ENCODE measurements at places on chromosomes 2 and 18.

DNA sequence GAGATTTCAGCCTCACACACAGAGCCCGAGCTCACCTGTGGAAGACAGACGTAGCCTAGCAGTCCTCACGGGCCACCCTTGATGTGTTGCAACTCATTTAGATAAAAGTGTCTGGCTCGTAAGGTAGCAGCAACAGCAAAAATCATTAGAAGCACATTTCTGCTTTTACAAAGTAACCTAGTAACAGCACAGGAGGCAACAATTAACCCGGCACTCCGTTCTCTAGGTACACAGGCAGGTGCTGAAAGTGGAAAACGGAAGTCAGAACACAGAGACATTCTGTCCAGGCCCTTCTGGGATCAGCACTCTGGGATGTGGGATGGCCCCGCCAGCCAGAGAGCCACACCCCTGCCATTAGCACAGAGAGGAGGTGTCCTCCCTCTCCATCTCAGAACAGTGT, 99.3 kb downstream of the KLHL29 start:
- DNase-seq, result no peak

- no peak for DNase-seq
Observed at GRCh38 chr2:200635251-200635650, 49.4 kb downstream of the AOX1 start.

DNA sequence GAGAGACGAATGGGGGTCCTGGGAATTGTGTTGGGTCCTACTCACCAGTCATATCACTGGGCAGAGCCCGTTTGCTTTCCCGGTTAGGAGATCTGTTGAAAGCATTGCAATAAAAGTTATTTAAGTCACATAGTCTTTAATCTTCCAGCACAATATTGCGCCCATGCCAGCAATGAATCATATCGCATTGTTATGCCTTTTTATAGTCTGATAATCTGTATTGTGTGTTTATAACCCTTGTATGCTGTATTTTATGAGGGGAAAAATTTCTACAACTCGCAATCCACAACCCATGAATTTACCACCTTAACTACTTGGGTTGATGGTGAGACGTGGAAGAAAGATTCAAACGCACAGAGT, 211.9 kb upstream of the SMIM21 start:
- DNase-seq, result no peak

DNA sequence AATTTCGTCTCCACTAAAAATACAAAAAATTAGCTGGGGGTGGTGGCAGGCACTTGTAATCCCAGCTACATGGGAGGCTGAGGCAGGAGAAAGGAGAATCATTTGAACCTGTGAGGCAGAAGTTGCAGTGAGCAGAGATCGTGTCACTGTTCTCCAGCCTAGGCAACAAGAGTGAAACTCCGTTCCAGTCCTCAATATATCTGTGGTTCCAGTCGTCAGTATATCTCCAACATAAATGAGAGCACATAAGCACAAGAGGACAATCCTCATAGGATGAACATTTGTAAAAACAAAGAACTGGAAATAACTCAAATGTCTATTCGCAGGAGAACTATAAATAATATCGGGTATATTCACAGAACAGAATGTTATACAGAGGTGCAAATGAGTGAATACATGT, 13.1 kb upstream of the PLEK start:
- no peak for DNase-seq

- no peak for DNase-seq
Observed at GRCh38 chr2:120546048-120546864, 189.4 kb upstream of the GLI2 start.

DNA sequence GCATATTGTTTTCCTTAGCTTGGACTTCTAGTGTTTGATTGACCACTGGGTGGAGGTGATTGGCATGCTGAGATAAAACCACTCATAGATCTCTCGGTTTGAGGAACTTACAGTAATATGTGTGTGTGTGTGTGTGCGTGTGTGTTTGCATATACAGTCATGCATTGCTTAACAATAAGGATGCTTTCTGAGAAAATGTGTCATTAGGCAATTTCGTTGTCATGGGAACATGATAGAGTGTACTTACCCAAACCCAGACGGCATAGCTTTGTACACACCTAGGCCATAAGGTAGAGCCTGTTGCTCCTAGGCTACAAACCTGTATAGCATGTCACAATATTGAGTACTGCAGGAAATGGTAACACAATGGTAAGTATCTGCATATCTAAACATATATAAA, 167.3 kb downstream of the NYAP2 start:
- peak; percentile 16 for DNase-seq

- DNase-seq, result no peak
Observed at GRCh38 chr2:164964700-164965099, 9.4 kb upstream of the SLC38A11 start.

DNA sequence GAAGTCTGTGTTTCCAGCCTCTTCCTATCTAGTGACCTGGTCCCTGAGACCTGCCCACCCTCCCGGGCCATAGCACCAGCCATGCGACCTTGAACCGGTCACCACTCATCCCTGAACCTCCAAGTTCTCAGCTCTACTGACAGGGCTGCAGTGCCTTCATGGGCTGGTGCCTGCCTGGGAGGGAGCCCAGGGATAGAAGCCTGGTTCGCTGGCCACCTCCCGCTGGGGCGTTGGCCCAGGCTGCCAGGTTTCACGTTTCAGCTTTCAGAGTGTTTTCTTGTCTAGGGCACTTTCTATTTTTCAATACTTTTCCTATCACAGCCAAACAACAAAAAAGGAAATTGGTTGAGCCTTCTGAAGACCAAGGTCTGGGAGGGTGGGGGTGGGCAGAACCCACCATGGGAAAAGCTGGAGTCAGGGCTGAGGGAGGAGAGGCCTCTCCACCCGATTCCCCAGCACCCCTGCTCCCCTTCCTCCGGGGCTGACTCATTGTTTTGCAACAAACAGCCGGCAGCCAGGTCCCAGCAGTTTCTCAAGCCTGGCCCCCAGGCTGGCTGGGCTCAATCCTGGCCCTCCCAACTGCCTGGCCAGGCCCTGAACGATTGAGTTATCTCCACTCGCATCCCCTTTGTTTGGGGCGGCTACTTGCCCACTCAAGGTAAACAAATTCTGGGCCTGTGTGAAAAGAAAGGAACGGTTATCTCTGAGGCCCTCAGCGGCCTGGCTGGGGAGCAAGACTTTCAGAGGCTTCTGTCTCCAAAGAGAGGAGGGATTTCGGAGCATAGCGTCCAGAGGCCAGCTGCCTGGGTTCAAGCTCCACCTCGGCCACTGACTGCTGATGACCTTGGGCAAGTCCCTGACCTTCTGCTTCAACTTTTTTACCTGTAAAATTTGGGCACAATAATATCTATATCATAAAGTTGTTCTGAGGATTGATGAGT, 47.5 kb downstream of the ZFP36L2 start:
- peak; percentile 59 for DNase-seq

DNA sequence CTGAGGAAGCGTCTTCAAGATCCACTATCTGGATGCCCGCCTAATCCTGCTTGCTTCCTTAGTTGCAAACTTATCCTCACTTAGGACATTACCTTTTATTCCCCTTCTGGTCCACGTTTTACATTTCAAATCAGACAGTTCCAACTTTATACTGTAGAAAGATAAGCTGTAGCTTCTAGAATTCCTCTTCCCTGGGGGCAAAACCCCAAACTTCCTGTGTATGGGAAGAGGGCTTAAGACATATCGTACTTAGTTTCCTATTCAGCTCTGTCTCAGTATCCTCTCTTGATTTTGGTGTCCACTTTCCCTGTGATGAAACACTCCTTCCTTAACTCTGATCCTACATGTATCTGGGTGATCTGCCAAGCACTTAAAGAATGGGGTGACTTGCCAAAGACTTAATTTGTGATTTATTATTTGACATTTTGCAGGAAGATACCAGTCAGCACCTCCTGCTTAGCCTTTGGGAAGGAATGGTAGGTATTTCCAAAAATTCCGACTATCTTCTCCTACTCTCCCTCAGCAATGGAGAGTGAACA, 245.2 kb downstream of the CDCA7 start:
- DNase-seq, result no peak

- no peak for DNase-seq
Observed at GRCh38 chr2:221176667-221177066, 395.4 kb downstream of the EPHA4 start.

GRCh38 chr2:215698566-215698965, 262.7 kb upstream of the FN1 start:
- DNase-seq, result no peak

DNA sequence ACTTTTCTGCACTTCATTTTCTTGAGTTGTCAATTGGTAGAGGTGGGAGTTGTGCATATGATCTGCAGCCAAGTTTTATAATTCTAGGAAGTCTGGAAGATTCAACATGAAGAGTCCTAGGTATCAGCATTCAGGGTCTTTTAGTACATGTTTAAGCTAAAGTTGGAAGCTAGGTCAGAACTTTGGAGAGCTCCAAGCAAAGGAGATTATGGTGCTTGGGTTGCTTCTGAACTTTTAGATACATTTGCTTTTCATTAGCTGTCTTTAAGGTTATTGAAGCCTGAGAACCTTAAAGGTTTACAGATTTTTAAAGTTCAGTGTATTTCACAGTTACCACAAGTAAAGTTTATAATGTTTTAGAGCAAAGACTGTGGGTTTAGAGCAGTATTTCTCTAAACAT, 85.5 kb downstream of the EPC2 start:
- no peak for DNase-seq

- peak; percentile 71 for DNase-seq
Observed at GRCh38 chr2:3246928-3247714, 130.5 kb downstream of the EIPR1 start.

DNA sequence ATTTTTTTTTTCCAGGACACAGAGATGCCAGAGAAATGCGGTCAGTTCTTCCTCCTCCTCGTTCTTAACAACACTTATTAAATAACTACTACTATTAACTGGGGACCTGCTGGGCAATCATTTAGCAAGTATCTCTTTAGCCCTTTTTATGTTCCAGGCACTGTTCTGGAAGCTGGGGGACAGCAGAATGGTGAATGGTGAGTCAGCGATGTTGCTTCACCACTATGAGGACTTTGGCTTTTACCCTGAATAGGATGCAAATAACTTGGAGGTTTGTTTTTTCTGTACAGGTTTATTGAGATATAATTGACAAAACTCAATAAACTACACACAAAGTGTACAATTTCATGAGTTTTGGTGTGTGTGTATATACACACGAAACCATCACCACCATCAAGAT, 179.9 kb upstream of the MSH6 start:
- no peak for DNase-seq

- DNase-seq, result no peak
Observed at GRCh38 chr2:31108561-31109286, 29.5 kb downstream of the GALNT14 start.

GRCh38 chr18:34357944-34358580, 133.3 kb upstream of the NOL4 start:
- DNase-seq, result no peak

DNA sequence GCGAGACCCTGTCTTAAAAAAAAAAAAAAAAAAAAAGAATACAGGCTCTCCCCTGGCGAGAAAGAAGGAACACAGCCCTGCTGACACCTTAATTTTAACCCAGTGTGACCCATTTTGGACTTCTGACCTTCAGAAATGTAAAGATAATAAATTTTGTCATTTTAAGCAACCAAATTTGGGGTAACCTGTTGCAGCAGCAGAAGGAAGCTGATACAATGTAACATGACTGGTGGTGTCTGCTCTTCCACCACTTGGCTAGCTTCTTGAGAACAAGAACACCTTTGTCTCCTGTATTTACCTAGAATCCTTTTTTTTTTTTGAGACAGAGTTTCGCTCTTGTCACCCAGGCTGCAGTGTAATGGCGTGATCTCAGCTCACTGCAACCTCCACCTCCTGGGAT, 6.6 kb upstream of the STK11IP start:
- no peak for DNase-seq

GRCh38 chr18:710418-711300, 1.8 kb downstream of the ENOSF1 start:
- no peak for DNase-seq

GRCh38 chr2:60552851-60553494, 481 bp downstream of the BCL11A start:
- no peak for DNase-seq

GRCh38 chr2:84964406-84965191, 6.4 kb upstream of the KCMF1 start:
- no peak for DNase-seq

DNA sequence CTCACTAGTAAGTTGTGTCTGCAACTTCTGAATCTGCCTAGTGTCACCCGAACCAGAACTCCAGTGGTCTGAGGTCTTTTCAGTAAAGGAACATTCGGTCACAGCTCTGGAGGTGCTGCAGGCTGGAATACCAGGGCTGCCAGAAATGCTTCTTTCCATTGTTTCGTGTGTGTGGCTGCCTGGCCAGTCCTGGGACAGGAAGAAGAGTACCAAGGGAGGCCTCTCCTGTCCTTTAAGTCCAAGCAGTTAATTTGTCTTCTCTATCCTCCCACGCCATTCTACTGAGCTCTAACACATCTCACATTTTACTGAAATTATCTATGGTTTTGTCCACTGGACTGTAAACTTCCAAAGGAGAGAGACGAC, 196.0 kb downstream of the LNPK start:
- DNase-seq, result no peak

DNA sequence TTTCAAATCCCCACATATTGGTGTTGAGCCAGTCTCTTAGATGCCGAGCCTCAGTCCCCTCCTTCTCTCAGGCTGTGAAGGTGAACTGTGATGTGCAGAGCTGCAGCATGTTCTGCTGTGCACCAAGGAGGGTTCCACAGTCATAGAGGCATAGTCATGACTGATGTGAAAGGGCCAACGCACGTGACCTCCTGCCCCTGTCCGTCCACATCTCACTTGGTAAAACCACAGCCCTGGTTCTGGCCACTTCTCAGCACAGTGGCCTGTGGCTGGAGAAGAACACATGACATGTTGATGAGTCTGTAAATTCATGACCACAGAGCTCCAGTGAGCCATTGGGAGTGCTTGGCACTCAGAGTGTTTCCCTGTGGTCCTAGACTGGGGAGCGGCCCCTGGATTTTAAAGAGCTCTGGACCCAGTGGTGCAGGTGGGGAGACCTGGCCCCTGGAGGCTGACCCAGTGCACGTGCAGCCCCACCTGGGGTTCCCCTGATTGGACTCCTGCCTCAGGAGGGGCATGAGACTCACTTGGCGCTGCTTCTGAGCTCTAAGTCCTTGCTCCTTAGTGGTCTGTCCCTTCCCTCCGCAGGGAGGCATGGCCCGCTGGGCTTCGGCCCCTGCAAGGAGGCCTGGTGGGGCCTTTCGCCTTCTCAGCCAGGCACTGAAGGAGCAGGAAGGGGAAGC, 25.3 kb downstream of the INPP4A start:
- no peak for DNase-seq

- no peak for DNase-seq
Observed at GRCh38 chr2:196703695-196704094, 64.2 kb downstream of the CCDC150 start.

DNA sequence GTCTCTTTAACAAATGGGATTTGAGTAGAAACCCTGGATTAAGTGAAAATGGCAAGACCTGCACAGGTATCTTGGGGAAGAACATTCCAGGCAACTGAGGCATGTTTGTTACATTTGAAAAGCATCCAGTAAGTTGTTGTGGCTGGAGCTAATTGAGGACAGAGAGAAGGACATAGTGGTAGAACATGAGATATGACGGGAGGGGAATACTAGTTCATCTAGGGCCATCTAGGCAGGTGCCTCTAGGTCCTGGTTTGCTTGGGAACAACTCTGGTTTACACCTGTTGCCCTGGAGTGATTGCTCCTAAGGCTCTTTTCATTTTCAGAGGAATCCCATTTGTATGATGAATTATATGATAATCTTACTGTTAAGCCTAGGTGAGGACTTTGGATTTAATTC, 19.7 kb upstream of the CCDC141 start:
- no peak for DNase-seq

- no peak for DNase-seq
Observed at GRCh38 chr2:176137252-176137580, 7.7 kb downstream of the HOXD8 start.

- no peak for DNase-seq
Observed at GRCh38 chr18:22434973-22435608, 17.4 kb upstream of the CTAGE1 start.

- DNase-seq, result no peak
Observed at GRCh38 chr18:14922031-14922430, 174.1 kb downstream of the ANKRD30B start.

Measured in COR-L47 (cell line).